ENCODE measurements at places on chromosomes 6 and 20.

DNA sequence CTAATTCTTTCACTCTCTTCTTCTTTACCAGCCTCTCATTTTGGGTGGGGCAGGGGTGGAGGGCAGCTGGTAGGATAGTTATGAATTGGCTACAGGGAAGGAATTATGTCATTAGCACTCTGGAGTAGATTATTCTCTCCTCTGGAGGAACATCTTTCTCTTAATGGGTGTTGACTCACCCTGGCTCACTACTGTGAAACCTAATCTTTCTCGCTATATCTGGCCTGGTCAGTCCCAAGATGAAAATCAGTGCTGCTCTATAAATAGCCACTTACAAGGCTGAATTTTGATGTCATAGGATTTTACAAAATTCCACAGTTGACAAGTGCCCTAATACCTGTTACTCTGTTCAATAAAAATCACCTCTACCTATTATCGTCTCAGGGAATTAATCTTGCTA lies 151.3 kb downstream of the COL9A1 start:
- DNase-seq = no peak

GRCh38 chr6:5761370-5761769 lies 245.4 kb downstream of the NRN1 start:
- no peak for DNase-seq

DNA sequence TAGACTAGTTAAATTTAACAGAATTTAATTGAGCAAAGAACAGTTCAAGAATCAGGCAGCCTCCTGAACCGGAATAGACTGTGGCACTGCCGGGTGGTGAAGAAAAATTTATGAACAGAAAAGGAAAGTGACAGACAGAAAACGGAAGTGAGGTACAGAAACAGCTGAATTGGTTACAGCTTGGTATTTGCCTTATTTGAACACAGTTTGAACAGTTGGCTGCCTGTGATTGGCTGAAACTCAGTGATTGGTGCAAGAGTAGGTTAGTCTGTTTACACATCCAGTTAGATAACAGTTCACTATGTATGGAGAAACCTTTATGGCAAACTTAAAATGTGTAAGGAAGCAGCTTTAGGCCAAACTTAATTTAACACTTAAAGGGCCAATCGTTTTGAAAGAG lies 116.0 kb upstream of the CITED2 start:
- DNase-seq = peak; percentile 28

DNA sequence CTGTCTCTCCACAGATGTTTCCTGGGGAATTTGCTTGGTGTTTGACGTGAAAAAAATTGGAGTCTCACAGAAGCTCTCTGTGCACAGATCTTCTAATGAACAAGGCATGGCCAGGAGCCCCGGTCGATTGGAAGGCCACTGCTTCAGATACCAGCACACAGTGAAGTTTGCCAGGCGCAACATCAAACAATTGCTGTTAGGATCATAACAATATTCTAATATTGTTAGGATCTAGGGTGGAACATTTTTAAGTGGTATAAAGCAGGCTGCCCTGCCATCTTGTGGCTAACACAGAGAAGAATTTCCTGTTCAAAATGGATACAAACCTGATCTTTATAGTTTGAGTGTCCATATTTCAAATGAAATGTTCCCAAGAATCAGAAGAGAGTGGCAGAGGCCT lies 64.1 kb downstream of the C6orf118 start:
- DNase-seq = no peak

Data from kidney (tissue), 22 donors.